Left kidney (tissue), 8 donors: ENCODE measurements at places on chromosomes 2 and 18. TPM values are rescaled to one million over a fixed set of nuclear protein-coding genes. Genes with fewer than 3 reads are reported as not detected.

DNA sequence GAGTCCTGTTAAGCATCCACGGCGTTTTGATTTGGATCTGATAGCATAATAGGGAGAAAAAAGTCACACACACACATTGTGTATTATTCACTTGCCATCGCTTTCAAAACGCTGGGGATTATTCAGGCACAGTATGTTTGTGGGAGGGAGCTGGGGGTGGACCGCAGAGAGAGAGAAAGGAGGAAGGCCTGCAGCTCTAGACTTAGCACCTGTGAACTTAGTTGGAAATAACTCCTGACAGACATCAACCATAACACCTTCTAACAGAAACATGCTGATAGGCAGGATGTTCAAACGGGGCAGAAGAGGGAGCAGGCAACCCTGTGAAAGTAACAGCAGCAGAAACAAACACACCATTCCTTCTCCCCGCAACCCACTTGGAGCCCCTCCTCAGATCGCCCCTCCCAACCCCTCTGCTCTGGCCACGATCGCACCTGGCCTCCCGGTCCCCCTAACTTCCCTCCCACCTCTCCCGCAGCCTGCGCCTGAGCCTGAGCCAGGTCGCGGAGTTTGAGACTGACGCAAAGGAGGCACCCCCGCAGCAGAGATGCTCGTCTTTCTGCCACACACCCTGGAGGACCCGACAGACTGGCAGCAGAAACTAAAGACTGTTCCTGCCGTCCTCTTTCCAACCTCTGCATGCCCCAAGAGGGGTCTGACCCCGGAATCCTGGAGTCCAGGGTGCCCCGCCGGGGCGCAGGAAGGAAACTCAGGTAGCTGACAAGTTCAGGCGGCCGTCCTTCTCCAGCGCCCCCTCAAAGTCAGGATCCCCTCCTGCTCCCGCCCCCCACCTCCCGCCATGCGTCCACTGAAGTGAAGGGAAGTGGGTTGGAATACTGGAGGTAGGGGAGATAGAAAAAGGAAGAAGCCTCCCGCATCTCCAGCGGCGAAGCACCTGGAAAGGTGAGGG is 738 bp downstream of the CHST9 start:
- DNase-seq: no peak

DNA sequence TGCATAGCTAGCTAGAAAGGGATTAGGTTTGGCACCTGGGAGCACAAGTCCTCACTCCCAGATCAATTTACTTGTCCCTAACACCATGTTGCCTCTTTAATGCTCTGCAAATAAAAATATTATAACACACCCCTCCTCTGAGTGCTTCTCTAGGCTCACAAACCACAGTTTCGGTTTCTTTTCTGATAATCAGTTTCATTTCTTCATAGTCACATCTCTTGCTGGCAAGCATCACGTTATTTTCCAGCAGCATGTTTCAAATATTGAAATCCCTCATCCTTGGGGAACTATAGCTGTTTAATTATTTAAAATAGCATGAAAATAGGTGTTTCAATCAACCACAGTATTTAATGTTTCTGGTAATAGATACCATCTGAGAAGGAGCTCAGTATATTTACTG is 13.9 kb upstream of the SMCHD1 start:
- no peak for DNase-seq

Gene BCL2
- polyA plus RNA-seq: 25.2 TPM

- no peak for DNase-seq
Observed at GRCh38 chr18:44654573-44654972, 26.1 kb upstream of the SETBP1 start.

GRCh38 chr2:147460155-147460554 is 384.7 kb upstream of the ACVR2A start:
- DNase-seq: no peak

Gene PDE1A
- polyA plus RNA-seq: 24.0 TPM

DNA sequence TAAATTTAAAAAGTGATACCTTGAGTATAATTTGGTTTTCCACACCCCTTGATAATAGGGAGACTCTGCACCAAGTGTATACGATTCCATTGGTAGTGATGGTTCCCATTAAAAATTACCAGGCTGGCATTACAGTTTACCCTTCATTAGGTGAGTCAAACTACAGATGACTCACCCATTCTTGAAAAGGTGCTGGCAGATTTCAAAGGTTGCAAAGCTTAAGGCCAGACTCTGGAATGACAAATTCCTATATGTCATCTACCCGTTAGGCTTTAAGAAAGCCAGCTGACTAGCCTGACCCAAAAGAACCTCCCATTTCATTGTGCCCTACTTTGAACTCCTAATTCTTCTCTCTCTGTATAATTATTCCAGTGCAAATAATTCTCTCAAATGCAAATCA is 124.4 kb downstream of the LRRTM4 start:
- no peak for DNase-seq

Gene MATN3
- polyA plus RNA-seq: 3.7 TPM

Gene MXD1
- polyA plus RNA-seq: 15.6 TPM

DNA sequence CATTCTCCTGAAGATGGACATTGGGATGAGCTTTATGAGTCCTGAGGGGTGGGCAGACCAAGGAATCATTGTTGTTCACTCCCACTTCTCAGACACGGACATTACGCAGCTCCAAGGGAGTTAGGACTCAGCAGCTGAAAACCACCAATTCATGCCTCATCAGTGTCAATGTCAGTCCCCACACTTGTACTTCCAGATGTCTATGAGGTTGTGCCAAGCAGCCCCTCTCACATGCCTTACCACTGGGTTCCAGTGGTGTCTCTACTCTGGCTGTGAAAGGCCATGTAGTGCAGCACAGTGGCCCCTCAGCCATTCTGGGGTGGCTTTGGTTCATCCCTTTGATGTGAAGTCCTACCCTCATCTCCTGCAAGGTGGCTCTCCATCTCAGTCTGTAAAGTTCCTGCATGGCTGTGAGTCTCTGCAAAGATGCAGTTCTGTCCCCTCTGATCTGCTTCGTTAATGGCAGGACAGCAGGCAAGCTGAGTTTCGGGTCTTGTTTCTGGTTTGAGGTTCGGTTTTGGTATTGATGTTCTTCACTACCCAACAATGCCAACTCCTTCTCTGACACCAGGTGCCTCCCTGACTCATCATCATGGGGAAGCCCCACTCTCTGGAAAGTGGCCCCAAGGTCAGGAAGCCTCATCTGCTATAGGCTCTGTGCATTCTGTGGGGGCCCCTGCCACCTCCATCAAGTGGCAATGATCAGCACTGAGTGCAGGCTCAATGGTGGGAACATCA is 14.0 kb upstream of the COL6A3 start:
- no peak for DNase-seq

Gene TEX44
- not detected for polyA plus RNA-seq

GRCh38 chr18:709771-710170 is 2.7 kb downstream of the ENOSF1 start:
- no peak for DNase-seq

Gene ALLC
- 0.13 TPM for polyA plus RNA-seq

GRCh38 chr2:214545898-214546542 is 135.2 kb downstream of the VWC2L start:
- DNase-seq: no peak

GRCh38 chr18:69968039-69968438 is 20.4 kb upstream of the CD226 start:
- DNase-seq: no peak

Gene SLC9A4
- 7.0 TPM for polyA plus RNA-seq

DNA sequence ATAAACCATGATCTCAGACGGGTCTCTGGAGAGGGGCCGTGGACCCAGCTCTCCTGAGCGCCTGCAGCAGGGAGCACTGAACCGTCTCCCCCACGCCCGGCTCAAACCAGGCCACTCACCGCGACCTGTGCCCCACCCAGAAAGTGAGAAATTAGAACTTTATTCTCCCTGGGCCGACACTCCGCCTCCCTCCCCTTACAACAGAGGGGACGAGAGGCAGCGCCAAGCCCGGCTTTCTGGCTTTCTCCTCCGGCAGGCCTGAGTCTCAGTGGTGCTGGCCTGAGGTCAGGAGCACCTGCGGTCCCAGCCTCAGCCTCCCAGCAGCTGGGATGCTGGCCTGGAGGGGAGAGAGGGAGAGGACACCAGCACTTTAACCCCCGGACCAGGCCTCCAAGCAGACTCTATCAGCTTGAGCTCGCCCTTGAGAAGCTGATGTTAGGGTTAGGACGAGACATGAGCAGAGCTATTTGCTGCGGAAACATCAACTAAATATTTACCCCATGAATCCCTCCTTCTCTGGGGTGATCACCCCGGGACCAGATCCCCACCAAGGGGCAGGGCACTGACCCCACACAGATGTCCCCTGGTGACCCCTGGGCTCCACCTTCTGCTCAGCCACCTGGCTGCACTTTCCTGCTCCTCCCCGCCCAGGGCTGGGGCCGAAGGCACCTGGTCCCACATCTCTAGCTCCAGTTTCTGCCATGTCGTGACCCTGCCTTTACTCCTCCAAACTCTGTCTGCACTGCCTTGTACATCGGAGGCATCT is 856.3 kb upstream of the SALL3 start:
- no peak for DNase-seq

DNA sequence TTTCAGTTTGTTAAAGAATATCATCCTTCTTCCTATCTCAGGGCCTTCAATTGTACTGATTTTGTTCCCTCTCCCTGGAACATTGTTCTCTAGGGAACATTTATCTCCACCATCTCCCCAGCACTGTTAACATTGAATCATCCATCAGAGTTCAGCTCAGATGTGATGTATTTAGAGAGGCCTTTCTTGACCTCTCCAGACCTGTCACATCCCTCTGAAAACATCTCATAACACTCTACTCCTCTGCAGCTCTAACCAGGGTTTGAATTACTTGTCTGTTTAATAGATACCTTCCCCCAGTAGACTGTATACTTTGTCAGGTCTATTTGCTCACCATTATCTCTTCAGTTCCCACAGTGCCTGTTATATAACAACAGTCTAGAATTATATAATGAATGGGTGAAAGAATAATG is 98.6 kb downstream of the GALNT1 start:
- DNase-seq: no peak

DNA sequence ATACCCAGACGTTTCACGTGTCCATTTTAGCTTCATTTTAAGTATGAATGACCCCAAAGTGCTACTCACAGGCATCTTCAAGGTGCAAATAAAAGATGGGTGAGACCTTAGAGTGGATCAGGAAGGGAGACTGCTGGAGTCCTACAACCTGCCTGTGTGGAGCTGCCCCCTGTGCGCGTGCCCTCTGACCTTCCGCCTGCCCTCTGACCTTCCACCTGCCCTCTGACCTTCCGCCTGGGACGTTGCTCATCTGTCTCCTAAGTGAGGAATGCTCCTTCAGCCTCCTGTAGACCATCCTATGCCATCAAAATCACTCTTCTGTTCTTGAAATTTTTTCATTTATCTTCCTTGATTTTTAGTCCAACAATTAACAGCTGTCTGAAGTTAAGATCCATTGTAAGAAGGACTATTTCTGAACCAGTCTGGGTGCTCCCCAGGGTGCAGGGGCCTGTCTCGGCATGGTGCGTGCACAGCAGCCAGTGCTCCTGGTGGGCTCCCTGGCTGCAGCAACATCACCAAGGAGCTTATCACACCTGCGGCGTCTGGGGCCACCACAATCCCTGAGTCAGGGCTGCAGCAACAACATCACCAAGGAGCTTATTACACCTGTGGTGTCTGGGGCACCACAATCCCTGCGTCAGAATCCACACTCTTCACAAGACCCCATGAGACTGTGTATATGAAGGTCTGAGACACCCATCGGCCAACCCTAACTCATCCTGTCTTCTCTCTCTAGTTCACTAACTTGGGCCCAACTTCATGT is 86.0 kb downstream of the TPO start:
- DNase-seq: no peak

Gene ONECUT2
- 0.12 TPM for polyA plus RNA-seq

Gene ZNF2
- 9.0 TPM for polyA plus RNA-seq

DNA sequence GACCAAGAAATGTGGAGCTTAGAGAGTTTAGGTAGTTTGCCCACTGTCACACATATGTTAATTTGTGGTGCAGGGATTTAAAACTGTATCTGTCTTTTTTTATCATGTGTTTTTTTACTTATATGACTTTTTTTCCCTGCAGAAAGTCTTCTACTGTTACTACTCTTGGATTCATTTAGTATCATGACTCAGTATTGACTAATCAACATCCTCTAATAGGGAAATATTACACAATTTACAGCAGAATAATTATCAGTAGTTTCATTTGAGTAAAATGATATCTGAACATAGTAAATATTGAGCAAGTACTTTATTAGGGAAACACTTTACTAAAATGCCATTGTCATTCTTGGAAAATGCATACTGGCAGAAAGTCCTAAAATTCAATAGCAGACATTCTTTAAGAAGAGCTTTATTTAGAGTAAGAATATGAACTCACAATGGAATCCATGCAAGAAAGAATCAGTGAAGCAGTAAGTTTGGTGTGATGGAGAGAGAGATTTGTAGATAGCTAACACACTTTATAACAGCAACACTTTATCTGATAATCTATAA is 425.9 kb upstream of the SLC8A1 start:
- no peak for DNase-seq

DNA sequence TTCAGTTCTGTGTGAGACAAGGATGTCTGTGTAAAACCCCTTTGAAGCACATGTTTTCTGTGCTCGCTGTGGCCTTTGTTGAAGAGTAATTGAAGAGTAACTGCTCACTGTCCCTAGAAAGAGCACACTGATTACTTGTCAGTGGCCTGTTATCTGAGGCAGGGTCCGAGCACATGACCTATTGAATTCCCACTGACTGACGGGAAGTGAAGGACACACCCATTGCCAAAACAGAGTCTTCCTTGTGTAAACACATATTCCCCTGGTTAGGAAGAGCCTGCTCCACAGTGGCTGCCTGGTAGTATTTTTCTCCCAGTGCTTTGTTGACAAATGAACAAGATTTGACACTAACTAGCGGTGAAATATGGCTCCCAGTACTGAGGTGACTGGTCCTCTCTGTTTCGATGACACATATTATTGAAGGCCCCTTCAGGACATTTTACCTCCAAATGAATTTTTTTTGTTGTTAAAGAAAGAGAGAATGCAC is 148.5 kb upstream of the GYPC start:
- peak; percentile 31 for DNase-seq

DNA sequence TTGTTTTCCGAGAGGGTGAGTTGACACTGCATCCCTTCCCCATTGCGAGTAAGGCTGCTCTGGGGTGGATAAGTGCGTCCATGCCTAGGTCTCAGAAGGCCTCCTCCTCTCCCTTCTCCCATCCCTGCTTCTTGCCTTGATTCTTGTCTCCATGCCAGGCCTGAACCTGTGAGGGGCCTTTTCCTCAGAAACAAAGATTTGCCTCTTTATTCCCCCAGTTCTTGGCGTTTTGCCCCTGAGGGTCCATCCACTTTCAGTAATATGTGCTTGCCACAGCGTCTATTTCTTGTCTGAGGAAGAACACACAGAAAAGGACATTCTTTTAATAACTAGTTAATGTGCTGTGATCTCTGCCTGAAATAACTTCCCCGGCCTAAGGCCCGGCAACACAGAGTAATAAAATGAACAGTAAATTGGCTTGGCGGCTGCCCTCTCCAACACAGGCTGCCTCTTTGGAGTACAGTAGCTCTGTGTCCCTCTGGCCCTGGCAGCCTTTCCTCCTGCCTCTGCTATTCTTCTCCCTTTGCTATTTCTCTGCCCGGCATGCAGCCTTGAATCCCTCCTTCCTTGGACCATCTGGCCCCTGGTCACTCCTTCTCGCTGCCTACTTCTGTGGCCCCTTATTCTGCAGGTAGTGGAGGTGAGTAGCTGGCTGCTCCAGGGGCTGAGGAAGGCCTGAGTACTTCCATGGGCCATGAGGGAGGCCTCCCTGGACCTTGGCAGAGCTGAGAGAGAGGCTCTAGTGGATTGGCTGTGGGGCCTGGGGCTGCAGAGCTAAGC is 4.4 kb downstream of the EHD3 start:
- no peak for DNase-seq

GRCh38 chr2:9814129-9814868 is 29.0 kb upstream of the TAF1B start:
- DNase-seq: no peak
